ENCODE measurements at places on chromosomes 11 and 22.

DNA sequence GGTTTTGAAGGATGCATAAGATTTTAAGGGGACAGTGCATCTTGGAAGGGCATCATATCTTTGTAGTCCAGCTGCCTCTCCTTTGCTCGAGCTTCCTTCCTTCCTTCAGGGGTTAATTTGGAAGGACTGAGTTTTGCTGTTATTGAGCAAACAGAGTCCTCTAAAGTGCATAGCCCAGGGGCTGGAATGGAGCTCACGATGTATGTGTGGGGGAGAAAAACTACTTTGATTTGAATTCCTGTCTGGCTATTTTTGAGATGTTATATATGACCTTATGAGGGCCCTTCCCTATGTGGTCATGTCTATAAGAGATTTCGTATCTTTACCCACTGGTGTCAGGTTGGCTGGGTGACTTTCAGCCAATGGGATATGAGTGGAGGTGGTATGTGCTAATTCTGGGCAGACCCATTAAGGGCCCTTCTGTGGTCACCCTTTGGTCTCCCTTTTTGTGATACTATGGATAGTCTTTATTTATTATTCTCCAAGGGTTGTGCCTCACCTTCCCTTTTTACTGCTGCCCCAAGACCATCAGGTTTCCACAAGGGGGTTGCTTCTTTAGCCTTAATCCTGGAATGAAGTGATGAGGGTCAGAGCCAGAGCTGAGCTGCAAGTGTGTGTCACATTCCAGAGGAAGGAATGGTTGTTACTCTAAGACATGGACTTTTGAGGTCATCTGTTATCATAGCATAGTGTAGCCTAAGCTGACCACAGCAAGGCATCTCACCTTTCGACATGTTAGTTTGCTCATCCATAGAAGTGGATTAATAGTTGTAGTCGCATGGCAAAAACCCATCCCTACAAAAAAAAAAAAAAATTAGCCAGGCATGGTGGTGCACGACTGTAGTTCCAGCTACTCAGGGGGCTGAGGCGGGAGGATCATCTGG, 54.6 kb downstream of the LRRC74B start:
- DNase-seq: peak; percentile 17

DNA sequence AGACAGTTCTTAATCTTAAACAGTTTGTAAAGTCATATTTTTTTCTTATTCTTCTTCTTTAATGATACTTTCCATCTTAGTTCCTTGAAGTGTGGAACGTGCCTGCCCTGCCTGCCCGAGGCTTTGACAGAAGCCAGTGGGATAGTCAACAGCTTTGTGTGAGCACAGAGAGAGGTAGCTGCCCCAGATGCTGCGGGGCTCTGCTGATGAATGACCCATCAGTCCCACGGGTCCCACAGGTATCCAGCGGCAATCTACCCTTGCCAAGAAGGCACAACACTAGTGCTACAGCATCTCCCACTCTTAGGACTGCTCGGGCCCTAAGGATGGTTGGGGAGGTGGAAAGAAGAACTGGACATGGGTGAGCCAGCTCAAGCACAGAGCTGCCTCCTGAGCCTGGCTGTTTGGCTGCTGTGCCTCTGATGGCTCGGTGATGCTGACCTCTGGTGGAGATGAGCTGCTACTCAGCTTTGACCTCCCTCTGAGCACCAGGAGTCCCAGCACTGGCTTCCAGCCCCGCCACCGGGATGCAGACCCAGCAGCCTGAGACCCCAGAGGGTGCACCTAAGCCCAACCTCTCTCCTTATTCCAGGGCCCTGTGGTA, 11.8 kb upstream of the APLNR start:
- DNase-seq: peak; percentile 58

DNA sequence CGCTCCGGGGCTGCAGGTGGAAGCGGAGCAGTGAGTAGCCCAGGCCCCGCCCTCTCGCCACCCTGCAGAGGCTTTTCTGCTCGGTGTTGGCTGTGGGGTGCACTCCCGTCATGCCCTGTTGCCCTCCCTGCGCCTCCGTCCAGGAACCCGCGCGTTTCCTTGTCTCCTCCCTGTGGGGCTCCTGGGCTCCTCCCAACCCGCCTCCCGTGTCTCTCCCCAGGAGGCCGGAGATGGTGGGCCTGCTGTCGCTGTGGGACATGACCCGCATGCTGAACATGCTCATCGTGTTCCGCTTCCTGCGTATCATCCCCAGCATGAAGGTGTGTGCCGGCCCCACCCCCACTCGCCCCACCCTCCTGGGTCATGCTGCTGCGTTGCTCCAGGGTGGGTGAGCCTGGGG, 32.4 kb downstream of the TPCN2 start:
- no peak for DNase-seq

DNA sequence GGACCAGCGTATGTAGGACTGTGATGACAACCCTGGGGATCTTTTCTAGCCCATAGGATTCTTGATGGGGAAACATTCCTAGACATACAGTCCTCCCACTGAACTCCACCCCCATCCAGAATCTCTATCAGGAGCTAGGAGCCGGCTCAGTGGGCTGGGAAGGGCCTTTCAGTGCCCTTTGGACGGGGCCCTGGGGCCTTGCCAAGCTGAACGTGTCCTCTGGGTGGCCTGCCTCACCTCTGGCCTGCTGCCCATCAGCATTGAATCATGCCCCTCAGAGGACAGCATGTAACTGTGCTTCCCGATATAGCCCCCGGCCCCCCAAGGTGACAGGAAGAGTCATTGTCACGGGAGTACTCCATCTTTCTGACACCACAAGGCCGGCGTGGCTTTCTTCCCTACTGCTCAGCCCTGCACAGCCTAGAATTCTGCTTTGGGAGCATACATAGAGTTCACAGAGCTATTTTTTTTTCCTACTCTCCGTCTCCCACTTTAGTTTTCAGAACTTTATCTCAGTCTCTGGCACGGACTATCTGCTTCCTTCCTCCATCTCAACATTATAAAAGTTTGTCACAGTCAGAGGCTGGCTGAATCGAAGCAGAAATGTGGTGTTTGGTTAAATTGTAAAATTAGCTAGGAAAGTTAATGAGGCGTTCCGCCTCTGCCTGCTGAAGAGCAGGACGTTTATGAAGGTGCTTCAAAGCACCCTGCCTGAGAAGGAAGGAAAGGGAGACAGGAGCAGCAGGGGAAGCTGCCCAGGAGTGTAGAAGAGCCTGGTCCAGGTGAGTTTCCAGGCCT, 111.9 kb downstream of the ZBTB16 start:
- no peak for DNase-seq
